ENCODE measurements at places on chromosomes 12 and 14. TPM values are rescaled to one million over a fixed set of nuclear protein-coding genes. Genes with fewer than 3 reads are reported as not detected.

The OTX2 gene
- not detected for total RNA-seq

DNA sequence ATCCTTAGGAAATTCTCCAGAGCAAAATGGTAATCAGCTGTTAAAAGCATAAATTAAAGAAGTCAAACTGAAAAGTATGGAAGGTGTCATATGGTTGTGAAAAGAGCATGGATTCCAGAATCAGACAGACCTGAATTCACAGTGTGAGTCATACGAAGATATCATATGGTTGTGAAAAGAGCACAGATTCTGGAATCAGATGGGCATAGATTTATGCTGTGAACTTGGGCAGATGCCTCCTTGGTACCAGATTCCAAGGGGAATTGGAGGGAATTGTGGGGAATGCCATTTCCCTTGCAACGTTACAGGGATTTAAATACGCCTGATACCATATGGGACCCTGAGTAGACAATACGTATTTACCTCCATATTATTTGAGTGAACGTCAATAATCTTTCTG, 183.7 kb downstream of the GALC start:
- no peak for DNase-seq

DNA sequence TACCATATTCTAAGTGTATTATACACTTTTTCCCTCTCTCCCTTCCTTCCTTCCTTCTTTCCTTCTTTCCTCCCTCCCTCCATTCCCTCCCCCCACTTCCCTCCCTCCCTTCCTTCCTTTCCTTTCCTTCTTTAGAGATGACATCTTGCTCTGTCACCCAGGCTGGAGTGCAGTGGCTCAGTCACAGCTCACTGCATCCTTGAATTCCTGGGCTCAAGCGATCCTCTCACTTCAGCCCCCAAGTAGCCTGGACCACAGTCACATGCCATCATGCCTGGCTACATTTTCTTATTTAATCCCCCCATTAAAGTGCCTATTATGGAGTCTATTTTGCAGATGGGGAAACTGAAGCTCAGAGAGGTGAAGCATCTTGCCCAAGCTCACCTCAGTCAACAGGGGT, 55.0 kb downstream of the SVOP start:
- DNase-seq: no peak

DNA sequence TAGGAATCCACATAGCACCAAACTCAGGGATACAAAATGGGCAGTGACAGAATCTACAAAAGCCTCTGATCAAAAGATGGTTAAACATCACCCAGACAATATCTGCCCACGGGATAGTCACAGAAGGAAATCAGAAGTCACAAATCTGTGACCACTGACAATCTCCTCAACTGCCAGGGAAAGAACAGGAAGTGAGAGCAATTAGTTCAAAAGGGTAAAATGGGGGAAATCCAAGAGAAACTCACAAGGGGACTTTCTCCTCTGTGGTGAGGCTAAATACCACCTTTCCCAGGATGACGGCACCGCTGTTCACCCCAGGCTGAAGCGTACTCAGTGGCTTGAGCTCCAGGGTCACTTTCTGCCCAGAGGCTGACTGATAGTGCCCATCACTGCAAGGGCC, 10.7 kb downstream of the TTC5 start:
- no peak for DNase-seq

DNA sequence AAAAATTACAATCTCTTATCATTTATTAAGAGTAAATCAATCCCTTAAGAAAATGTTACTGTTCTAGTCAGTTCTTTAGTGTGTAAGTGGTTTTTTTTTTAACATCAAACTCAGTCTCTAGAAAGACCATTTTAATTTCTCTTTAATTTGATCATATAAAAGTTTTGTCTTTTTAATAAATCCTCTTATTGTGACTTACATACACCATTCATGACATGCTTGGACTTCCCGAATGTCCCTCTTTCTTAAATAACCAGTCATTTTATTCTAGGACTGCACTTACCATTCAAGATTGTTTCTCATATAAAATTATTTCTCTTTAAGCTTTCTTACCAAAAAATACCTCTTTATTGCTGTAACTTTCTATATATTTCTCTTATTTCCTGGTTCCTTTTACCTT, 60.8 kb upstream of the EVL start:
- no peak for DNase-seq

GRCh38 chr12:55724940-55725309, 3.9 kb downstream of the CD63 start:
- DNase-seq: no peak

- DNase-seq: no peak
Observed at GRCh38 chr12:67789266-67789665, 140.7 kb downstream of the DYRK2 start.

DNA sequence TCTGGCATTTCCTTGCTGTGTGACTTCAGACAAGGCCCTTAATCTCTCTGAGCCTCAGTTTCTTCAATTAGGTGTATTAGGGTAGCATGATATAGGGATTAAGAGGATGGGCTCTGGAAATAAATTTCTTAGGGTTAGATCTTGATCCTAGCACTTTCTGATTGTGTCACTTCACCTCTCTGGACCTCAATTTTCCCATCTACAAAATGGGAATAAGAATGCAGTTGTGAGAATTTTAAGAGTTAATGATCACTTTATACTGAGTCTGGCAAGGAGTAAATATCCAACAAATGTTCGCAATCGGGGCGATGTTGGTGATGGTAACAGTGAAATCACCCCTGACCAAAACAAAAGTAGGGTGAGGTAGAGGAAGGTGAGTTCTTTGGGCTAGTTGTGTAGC, 4.0 kb downstream of the RPH3A start:
- DNase-seq: no peak
